MG63 (cell line): ENCODE measurements at places on chromosomes 11 and 22. TPM values are rescaled to one million over a fixed set of nuclear protein-coding genes. Genes with fewer than 3 reads are reported as not detected.

DNA sequence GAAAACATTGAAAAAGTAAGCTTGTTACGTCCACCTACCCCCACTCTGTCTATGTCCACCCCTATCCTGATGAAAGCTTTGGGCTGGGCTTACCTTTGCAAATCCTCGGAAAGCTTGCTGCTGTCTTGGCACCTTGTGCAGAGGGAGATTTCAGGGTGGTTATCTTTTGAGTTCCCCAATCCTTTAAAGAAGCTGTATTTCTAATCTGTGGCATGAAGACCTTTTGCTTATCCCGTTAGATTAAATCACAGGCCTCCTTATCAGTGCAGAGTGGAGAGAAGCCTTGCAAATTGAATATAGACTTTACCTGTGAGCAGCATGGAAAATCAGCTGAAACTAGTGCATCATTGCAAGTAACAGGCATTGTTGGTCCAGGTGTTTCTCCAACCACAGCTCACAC is 580.6 kb upstream of the ANO5 start:
- no peak for DNase-seq

DNA sequence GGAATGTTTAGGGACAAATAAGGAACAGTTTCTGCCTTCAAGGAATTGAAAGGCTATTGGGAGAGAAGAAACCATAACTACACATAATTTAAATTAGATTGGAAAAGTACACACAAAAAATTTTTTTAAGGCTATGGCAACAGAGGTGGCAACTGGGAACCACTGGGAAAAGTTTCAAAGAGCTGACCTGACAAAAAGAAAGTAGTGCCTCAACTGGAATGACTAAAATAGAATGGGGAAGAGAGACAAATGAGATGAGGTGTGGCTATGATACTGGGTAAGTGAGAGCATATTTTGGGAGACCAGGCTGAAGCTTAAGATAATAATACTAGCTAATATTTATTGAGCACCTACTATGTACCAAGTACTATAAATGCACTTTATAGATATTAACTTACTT is 2.9 kb upstream of the AKIP1 start:
- no peak for DNase-seq

DNA sequence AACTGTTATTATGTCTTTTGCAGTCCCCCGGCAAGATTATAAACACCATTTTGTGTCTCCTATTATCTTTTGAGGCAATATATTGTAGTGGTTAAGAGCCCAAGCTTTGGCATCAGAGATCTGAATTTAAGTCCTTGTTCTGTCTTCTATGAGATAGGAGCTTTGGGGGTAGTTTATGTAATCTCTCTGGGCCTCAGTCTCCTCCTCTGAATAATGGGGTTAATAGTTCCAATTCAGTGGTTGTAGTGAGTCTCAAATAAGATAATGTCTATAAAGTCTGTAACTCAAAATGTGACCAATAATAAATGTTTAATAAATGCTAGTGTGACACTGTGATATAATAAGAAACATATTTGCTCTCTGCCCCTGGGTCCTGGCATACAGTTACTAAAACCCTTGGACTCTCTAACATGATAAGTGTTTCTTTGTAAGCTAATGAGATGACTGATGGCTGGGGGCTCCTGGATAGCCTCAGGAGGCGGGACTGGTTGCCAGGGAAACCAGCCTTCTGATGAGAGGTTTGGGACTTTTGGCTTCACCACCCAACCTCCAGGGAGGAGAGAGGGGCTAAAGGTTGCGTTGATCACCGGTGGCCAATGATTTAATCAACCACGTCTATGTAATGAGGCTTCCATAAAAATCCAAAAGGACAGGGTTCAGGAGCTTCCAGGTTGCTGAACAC is 183.4 kb upstream of the MTMR2 start:
- no peak for DNase-seq

- DNase-seq = no peak
These were observed 861.6 kb downstream of the METTL15 start for GRCh38 chr11:28969832-28970231.

- no peak for DNase-seq
These were observed 130.8 kb downstream of the CEP164 start for GRCh38 chr11:117458275-117459122.

The EFEMP2 gene
- 29.0 and 43.2 TPM in 2 replicates for total RNA-seq

The MPST gene
- 95.7 and 112 TPM in 2 replicates for total RNA-seq
